ENCODE measurements at places on chromosomes 3 and 15.
A peak's percentile ranks its signal among the peaks of the same experiment; 100 is the strongest.

DNA sequence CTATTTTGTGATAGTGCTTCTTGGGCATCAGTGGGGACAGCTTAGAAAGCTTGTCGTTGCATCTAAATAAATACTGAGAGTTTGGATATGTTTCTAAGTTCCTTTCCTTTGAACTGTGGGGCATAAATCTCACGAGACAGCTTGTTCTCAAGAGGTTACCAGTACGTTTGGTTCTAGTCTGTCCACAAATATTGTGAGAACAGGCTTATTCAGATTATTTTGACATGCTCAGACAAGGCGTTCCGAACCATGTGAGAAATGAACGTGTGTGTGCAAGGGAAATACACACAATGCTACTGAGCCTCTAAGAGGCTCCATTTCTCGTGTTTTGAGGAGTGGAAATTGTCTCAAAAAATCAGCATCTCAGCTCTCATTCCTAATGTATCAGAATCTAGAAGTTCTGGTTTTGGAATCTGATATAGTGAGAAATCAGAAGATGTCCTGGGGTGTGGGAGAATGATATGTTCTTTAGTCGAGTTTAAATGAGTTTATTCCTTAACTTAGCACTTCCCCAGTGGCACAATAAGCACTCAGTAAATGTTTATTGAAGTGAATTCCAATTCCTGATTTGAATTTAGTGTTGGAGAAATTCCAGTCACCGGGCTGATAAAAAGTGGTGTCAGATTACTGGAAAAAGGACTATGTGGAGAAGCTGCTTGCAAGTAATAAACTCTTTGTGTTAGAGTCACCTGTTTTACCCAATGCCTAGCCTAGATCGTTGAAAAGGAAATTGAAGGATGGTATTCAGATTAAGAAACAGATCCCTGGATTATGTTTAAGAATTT, 481.5 kb downstream of the LPP start:
- no peaks in the 10 kb centered on the region for H3K36me3 ChIP-seq
- no peak overlapping the region for H3K27ac ChIP-seq

- peaks cover 11% of the 10 kb centered on the region for H3K4me1 ChIP-seq
- no peaks in the 10 kb centered on the region for H3K27me3 ChIP-seq
- no peak overlapping the region for H3K4me3 ChIP-seq
- no peak for DNase-seq
- no peaks in the 10 kb centered on the region for H3K36me3 ChIP-seq
These were observed 307.9 kb upstream of the ROPN1 start for GRCh38 chr3:124299831-124300230.

GRCh38 chr15:92393071-92393979, at the start of gene ST8SIA2:
TSS of gene ST8SIA2 (plus strand) at chr15:92393881. CDS start at chr15:92394065, 184 bp downstream.
- peaks cover 20% of the 10 kb centered on the region for H3K27me3 ChIP-seq
- H3K4me1 ChIP-seq: peaks cover 42% of the 10 kb centered on the region
- no peak within 1 kb of the TSS for H3K27ac ChIP-seq
- H3K4me3 ChIP-seq: peak within 1 kb of the TSS; percentile 61

- peaks cover 10% of the 10 kb centered on the region for H3K4me1 ChIP-seq
- H3K27me3 ChIP-seq: no peaks in the 10 kb centered on the region
- no peak overlapping the region for H3K27ac ChIP-seq
- no peak for DNase-seq
- H3K4me3 ChIP-seq: no peak overlapping the region
These were observed 119.9 kb downstream of the DGKG start for GRCh38 chr3:186241910-186242821.

- peaks cover 37% of the 10 kb centered on the region for H3K4me1 ChIP-seq
- H3K27ac ChIP-seq: no peak overlapping the region
- H3K4me3 ChIP-seq: no peak overlapping the region
These were observed 62.2 kb downstream of the DNAJB8 start for GRCh38 chr3:128404276-128405068.

GRCh38 chr3:181561139-181562031, 150.3 kb upstream of the SOX2 start:
- DNase-seq: peak; percentile 90
- no peak overlapping the region for H3K27ac ChIP-seq
- no peaks in the 10 kb centered on the region for H3K4me1 ChIP-seq
- H3K27me3 ChIP-seq: no peaks in the 10 kb centered on the region
- no peaks in the 10 kb centered on the region for H3K36me3 ChIP-seq

GRCh38 chr3:126442094-126442855, 33.4 kb downstream of the ZXDC start:
- no peak overlapping the region for H3K27ac ChIP-seq
- peak; percentile 9 for DNase-seq
- H3K4me1 ChIP-seq: peaks cover 2% of the 10 kb centered on the region
- no peak overlapping the region for H3K4me3 ChIP-seq
- no peaks in the 10 kb centered on the region for H3K27me3 ChIP-seq

DNA sequence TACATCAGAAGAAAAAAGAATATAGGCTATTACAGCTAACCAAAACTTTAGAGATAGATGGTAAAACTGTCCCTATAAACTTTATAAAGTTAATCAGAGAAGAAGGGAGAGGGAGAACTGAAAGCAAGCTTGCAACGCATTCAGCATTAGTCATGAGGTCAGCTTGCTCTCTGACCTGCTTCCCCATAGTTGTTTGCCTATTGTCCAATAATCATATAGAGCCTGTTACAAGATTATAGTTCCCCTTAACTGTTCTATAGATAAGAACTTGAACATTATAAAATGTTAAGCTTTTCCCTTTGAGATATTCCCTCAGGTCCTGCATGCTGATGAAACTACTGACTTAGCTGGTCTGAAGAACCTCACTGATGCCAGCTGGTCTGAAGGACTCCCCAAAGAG, 74.5 kb downstream of the CPNE4 start:
- no peaks in the 10 kb centered on the region for H3K36me3 ChIP-seq
- H3K4me1 ChIP-seq: no peaks in the 10 kb centered on the region
- H3K4me3 ChIP-seq: no peak overlapping the region
- no peak overlapping the region for H3K27ac ChIP-seq
- no peaks in the 10 kb centered on the region for H3K27me3 ChIP-seq

DNA sequence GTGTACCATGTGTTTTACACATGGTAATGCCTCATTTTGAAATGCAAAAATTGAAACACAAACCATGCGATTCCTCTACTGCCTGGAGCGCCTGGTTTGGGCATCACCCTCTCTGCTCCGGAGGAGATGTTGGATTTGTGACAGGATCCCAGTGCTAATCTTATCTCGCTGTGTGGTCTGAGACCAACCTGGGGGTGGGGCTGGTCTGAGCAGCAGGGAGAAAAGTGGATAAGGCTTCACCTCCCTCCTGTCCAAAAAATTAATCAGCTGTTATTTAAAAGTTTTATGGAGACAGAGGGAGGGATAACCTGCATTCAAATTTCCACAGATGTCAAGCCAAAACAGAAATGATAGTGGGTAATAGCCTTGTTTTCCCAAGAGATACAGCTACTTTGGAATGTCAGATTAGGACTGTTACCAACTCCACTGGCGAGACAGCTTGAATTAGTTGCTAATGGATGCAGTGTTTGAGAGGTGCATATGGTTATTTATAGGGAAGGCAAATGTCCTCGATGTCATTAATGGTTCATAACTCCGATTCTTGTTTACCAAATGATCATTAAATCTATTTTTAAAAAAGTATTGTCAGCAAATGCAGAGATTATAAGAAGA, 54.0 kb upstream of the SKOR1 start:
- H3K27ac ChIP-seq: no peak overlapping the region
- H3K27me3 ChIP-seq: no peaks in the 10 kb centered on the region
- no peaks in the 10 kb centered on the region for H3K4me1 ChIP-seq
- no peak overlapping the region for H3K4me3 ChIP-seq
- H3K36me3 ChIP-seq: no peaks in the 10 kb centered on the region
- no peak for DNase-seq

DNA sequence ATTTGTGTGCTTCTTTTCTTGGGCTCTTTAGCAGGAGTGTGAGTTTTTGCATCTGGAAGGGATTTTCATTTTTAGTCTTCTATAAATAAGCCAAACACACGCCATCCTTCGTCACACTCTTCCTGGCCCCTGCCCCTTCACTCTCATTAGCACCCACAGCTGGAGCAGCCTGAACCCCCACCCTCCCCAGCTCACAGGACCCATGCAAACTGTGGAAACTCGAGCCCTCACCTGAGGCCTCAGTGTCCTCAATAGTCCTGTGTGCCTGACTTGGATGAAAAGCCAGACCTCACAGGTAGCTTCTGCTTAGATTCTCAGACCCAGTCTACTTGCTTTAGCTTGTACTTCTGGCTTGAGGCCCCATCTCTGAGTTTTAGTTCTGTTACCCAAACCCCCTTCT, 167.9 kb downstream of the MTHFS start:
- H3K4me1 ChIP-seq: no peaks in the 10 kb centered on the region
- H3K27me3 ChIP-seq: no peaks in the 10 kb centered on the region
- no peaks in the 10 kb centered on the region for H3K36me3 ChIP-seq
- no peak overlapping the region for H3K4me3 ChIP-seq
- no peak overlapping the region for H3K27ac ChIP-seq

DNA sequence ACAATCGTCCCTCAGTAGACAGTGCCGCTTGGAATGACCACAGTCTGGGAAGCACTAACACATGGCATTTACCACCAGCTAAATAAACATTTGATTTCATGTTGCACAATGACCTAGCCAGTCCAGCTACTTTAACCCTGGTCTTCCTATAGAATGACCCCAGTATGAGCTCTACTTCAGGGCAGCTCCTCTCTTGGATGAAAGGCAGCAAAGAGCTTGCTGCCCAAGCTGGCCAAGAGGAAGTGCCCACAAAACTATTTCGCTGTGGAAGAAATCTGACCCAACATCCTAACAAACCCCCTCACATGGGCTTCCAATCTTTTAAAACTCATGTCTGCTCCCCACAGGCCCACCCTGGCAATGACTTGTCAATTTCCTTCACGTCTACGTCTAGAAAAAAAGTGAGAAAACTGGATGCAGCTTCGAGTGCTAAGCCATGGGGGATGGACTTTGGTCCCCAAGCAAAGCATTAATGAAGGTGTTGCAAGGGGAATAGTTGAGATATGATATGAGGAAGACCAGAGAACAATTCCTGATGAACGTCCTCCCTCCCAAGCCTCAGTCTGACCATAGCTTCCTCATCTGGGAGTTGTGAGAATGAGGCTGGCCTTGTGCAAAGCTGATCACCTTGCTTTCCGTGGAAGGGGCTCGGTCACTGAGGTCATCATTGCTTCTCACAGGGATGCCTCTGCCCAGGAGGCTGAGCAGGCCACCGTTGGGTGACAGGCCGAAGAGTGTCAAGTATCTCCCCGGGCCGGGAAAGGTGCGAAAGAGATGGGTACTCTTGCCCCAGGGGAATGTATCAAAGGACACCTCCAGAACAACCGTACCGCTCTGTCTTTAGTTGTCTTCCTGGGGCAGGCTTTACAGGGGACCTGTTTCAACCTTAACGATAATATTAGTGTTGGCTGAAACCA, 964 bp downstream of the SLC25A20 start:
- no peaks in the 10 kb centered on the region for H3K27me3 ChIP-seq
- peak overlapping the region; percentile 79 for H3K4me3 ChIP-seq
- no peaks in the 10 kb centered on the region for H3K36me3 ChIP-seq
- H3K27ac ChIP-seq: peak overlapping the region; percentile 67
- no peak for DNase-seq

DNA sequence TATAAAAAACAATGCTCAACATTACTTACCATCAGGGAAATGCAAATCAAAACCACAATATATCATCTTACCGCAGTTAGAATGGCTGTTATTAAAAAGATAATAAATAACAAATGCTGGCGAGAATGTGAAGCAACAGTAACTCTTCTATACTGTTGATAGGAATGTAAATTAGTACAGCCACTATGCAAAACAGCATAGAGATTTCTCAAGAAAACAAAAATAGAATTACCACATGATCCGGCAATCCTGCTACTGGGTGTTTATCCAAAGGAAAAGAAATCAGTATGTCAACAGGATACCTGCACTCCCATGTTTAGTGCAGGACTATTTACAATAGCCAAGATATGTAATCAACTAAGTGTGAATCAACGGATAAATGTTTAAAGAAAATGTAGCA, 48.1 kb downstream of the ADAM10 start:
- peaks cover 8% of the 10 kb centered on the region for H3K36me3 ChIP-seq
- DNase-seq: no peak
- H3K4me3 ChIP-seq: no peak overlapping the region
- H3K27me3 ChIP-seq: no peaks in the 10 kb centered on the region
- no peaks in the 10 kb centered on the region for H3K4me1 ChIP-seq

- peaks cover 97% of the 10 kb centered on the region for H3K36me3 ChIP-seq
- DNase-seq: no peak
- H3K4me1 ChIP-seq: no peaks in the 10 kb centered on the region
- H3K4me3 ChIP-seq: no peak overlapping the region
- no peaks in the 10 kb centered on the region for H3K27me3 ChIP-seq
- H3K27ac ChIP-seq: no peak overlapping the region
These were observed 17.4 kb downstream of the PLXNB1 start for GRCh38 chr3:48412375-48413001.

DNA sequence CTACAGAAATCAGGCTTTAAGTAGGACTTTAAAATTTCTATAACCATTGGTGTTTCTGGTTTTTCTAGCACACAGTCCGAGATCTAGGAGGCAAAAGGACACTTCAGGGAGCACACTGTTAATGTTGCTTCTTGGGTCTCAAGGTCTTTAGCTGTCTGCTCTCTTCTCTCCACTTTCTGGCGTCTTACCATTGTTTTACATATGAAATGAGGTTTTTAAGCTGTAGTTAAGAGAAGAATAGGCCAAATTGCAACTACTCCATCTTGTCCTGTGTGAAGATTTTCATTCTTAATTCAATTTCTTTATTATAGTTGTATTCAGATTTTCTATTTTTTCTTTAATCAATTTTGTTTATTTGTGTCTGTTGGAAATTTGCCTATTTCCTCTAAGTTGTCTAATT, 151.4 kb downstream of the WNT7A start:
- no peak overlapping the region for H3K27ac ChIP-seq
- DNase-seq: no peak
- H3K27me3 ChIP-seq: no peaks in the 10 kb centered on the region
- H3K4me1 ChIP-seq: no peaks in the 10 kb centered on the region
- H3K36me3 ChIP-seq: no peaks in the 10 kb centered on the region

- H3K36me3 ChIP-seq: no peaks in the 10 kb centered on the region
- no peak overlapping the region for H3K27ac ChIP-seq
- H3K4me1 ChIP-seq: peaks cover 3% of the 10 kb centered on the region
- no peak overlapping the region for H3K4me3 ChIP-seq
These were observed 100.2 kb downstream of the FMN1 start for GRCh38 chr15:33094336-33094735.

- H3K4me1 ChIP-seq: peaks cover 24% of the 10 kb centered on the region
- no peak for DNase-seq
These were observed 36.9 kb downstream of the LIMD1 start for GRCh38 chr3:45631486-45631885.

GRCh38 chr3:2908693-2909351, 201.4 kb downstream of the IL5RA start:
- H3K4me3 ChIP-seq: no peak overlapping the region
- H3K4me1 ChIP-seq: no peaks in the 10 kb centered on the region
- H3K27ac ChIP-seq: no peak overlapping the region
- DNase-seq: no peak
- no peaks in the 10 kb centered on the region for H3K36me3 ChIP-seq
- no peaks in the 10 kb centered on the region for H3K27me3 ChIP-seq

DNA sequence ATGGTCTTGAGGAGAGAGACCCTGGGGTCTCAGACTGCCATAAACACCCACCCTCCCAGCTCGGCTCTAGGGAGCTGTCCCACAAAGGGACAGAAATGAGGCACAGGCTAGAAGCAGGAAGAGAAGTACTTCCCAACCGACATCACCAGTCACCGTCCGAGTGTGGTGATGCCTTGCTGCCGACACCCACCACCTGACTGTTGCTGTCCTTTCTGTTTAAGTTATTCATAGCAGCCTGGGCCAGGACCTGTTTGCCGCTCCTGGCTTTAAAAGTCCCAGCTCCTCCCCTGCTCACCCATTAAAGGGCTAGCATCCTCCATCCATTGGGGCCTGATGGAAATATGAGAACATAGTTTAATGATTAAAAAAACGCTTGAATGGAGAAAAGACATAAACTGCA, 13.2 kb upstream of the SPG11 start:
- peaks cover 2% of the 10 kb centered on the region for H3K27me3 ChIP-seq
- H3K27ac ChIP-seq: no peak overlapping the region
- DNase-seq: no peak
- no peak overlapping the region for H3K4me3 ChIP-seq
- no peaks in the 10 kb centered on the region for H3K4me1 ChIP-seq
